ENCODE measurements at places on chromosomes 7 and 10. TPM values are rescaled to one million over a fixed set of nuclear protein-coding genes. Genes with fewer than 3 reads are reported as not detected.

GRCh38 chr7:75854233-75854632 lies 24.6 kb upstream of the RHBDD2 start:
- no peaks in the 10 kb centered on the region for H3K27me3 ChIP-seq
- no peaks in the 10 kb centered on the region for H3K36me3 ChIP-seq

- DNase-seq = peak; percentile 64
- H3K36me3 ChIP-seq = no peaks in the 10 kb centered on the region
- no peaks in the 10 kb centered on the region for H3K27me3 ChIP-seq
- no peak overlapping the region for H3K4me3 ChIP-seq
Measured at GRCh38 chr10:122468926-122469781, 7.8 kb downstream of the HTRA1 start.

- no peak overlapping the region for H3K27ac ChIP-seq
- H3K27me3 ChIP-seq = peaks cover 5% of the 10 kb centered on the region
- no peaks in the 10 kb centered on the region for H3K4me1 ChIP-seq
- DNase-seq = no peak
- no peaks in the 10 kb centered on the region for H3K36me3 ChIP-seq
- no peak overlapping the region for H3K4me3 ChIP-seq
Measured at GRCh38 chr7:23242321-23242720, 4.3 kb upstream of the GPNMB start.

- H3K36me3 ChIP-seq = no peaks in the 10 kb centered on the region
- no peaks in the 10 kb centered on the region for H3K4me1 ChIP-seq
- H3K4me3 ChIP-seq = no peak overlapping the region
- no peak for DNase-seq
- no peak overlapping the region for H3K27ac ChIP-seq
Measured at GRCh38 chr10:102975483-102976379, 57.6 kb downstream of the CNNM2 start.

DNA sequence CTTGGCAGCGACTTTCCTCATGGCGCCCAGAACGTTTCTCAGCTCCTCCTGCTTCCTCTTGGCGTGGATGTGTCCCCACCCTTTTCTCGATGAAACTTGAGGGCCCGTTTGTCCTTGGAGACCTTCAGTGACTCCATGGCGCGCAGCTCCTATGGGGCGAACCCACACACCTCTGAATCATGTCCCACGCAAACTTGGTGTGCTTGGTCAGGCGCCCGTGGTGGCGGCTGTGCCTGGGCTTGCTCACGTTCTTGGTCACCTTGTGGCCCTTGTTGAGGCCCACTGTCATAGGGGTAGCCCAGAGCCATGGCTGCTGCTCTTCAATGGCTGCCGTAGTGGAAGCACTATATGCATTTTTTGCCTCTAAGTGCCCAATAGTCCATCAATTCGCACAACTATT lies 117.5 kb upstream of the FOXP2 start:
- H3K27me3 ChIP-seq = no peaks in the 10 kb centered on the region
- no peak overlapping the region for H3K27ac ChIP-seq
- H3K36me3 ChIP-seq = no peaks in the 10 kb centered on the region
- no peak overlapping the region for H3K4me3 ChIP-seq

- H3K27ac ChIP-seq = peak overlapping the region; percentile 38
- peaks cover 8% of the 10 kb centered on the region for H3K36me3 ChIP-seq
- peaks cover 36% of the 10 kb centered on the region for H3K4me1 ChIP-seq
- peak; percentile 66 for DNase-seq
Measured at GRCh38 chr10:5892007-5892406, 2.0 kb downstream of the FBH1 start.

GRCh38 chr10:132971448-132972148 lies 29.2 kb upstream of the CFAP46 start:
- H3K36me3 ChIP-seq = no peaks in the 10 kb centered on the region
- no peak for DNase-seq
- H3K27ac ChIP-seq = no peak overlapping the region
- no peak overlapping the region for H3K4me3 ChIP-seq
- H3K4me1 ChIP-seq = no peaks in the 10 kb centered on the region

Gene UNCX
- polyA plus RNA-seq = not detected

Gene SLC29A4
- 10.8 TPM for polyA plus RNA-seq

All from endothelial cell of umbilical vein (primary cell).